ENCODE measurements at places on chromosomes 1 and 21.
A peak's percentile ranks its signal among the peaks of the same experiment; 100 is the strongest.

DNA sequence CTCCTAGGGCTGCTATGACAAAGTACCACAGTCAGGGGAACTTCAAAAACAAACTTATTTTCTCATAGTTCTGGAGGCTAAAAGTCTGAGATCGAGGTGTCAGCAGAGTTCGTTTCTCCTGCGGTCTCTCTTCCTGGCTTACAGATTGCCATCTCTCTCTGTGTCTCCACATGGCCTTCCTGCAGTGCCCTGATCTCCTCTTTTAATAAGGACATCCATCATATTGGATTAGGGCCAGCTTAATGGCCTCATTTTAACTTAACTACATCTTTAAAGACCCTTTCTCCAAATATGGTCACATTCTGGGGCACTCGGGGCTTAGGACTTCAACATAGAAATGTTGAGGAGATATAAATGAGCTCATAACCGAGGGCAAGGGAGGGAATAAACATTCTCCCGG lies 12.2 kb downstream of the C1orf74 start:
- DNase-seq = no peak

DNA sequence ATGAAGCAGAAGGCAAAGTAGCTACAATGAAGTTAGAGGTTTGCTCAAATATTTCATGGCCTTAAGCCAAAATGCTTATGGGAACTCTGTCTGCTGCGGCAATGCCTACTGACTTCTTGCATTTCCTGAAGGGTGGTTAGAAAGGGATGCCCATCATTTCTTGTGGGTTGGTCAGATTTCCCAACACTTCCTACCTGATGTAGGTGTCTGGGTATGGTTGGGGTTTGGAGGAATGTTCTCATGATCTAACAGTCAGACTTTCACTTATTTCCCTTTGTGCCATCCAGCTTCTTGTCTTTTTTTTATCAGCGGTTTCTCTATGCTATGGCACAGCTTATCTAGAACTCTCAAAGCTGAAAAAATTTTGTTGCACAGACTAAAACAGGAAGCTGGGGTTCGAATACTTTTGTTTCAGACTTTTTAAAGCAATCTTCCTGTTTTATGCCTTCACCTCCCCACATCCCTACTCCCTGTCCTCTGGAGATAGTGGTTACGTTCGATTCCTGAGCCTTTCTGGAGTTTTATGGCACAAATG lies 307.7 kb downstream of the USP25 start:
- DNase-seq = peak; percentile 21

- no peak for DNase-seq
Measured at GRCh38 chr1:38291906-38292521, 245.4 kb upstream of the POU3F1 start.

DNA sequence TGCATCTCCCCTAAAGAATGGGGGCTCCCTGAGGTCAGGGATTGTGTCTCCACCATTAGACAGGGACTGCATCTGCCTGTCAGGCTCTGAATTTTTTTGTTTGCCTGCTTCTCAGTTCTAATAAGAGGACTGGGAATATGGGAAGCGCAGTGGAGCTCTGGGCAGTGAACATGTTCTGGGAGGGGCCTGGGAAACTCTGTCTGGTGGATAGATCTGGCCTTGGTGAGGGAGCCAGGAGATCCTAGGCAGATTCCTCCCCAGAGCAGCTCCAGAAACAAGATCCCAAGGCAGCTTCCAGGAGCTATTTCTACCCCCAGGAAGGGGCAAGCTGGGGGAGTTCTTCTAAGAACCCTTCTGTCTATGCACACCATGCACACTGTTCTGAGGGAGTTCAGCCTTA lies 12.6 kb upstream of the MYOG start:
- DNase-seq = no peak

- peak; percentile 34 for DNase-seq
Measured at GRCh38 chr1:95233319-95233736, 682 bp upstream of the RWDD3 start.

- DNase-seq = peak; percentile 82
Measured at GRCh38 chr1:157073944-157074685, 25.5 kb downstream of the ETV3L start.

- no peak for DNase-seq
Measured at GRCh38 chr1:191419842-191420241, 738.4 kb upstream of the RGS18 start.

- no peak for DNase-seq
Measured at GRCh38 chr1:153944005-153944826, 2.3 kb downstream of the DENND4B start.

- DNase-seq = no peak
Measured at GRCh38 chr1:209041927-209042326, 541.6 kb upstream of the CAMK1G start.

GRCh38 chr1:241276391-241276790 lies 80.6 kb downstream of the RGS7 start:
- no peak for DNase-seq

- no peak for DNase-seq
Measured at GRCh38 chr1:43532716-43533115, 2.0 kb downstream of the PTPRF start.

DNA sequence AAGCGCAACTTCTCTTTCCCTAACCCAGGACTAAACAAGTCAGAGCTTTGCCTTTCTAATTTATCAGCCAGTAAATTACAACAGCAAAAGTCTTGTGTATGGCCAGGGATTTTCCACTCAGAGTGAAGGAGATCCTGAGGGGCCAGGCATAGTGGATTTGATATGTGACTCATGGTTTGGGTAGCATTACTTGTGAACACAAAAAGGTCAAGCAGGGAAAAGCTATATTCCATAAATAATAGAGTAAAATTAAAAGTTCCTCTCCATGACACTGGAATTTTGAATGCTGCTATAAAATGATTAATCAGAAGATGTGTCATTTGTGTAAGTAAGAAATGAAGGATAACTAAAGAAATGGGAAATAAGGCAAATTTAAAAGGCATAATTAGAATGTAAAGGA lies 284.8 kb downstream of the HLX start:
- peak; percentile 23 for DNase-seq

- no peak for DNase-seq
Measured at GRCh38 chr1:187415065-187415464, 586.3 kb downstream of the PLA2G4A start.
